ENCODE measurements at places on chromosomes 3 and 15. TPM values are rescaled to one million over a fixed set of nuclear protein-coding genes. Genes with fewer than 3 reads are reported as not detected.

Gene KCNMB3
- 0.59 TPM for polyA plus RNA-seq

DNA sequence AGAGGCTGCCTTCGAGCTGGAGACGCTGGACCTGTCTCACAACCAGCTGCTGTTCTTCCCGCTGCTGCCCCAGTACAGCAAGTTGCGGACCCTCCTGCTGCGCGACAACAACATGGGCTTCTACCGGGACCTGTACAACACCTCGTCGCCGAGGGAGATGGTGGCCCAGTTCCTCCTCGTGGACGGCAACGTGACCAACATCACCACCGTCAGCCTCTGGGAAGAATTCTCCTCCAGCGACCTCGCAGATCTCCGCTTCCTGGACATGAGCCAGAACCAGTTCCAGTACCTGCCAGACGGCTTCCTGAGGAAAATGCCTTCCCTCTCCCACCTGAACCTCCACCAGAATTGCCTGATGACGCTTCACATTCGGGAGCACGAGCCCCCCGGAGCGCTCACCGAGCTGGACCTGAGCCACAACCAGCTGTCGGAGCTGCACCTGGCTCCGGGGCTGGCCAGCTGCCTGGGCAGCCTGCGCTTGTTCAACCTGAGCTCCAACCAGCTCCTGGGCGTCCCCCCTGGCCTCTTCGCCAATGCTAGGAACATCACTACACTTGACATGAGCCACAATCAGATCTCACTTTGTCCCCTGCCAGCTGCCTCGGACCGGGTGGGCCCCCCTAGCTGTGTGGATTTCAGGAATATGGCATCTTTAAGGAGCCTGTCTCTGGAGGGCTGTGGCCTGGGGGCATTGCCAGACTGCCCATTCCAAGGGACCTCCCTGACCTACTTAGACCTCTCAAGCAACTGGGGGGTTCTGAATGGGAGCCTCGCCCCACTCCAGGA is 21.1 kb downstream of the NRROS start:
- H3K4me1 ChIP-seq = peaks cover 4% of the 10 kb centered on the region
- no peak overlapping the region for H3K4me3 ChIP-seq
- no peak for DNase-seq
- peaks cover 3% of the 10 kb centered on the region for H3K27me3 ChIP-seq
- no peaks in the 10 kb centered on the region for H3K36me3 ChIP-seq
- H3K27ac ChIP-seq = no peak overlapping the region

- no peaks in the 10 kb centered on the region for H3K36me3 ChIP-seq
- H3K4me1 ChIP-seq = no peaks in the 10 kb centered on the region
- no peak for DNase-seq
- H3K27me3 ChIP-seq = peaks cover 8% of the 10 kb centered on the region
- no peak overlapping the region for H3K27ac ChIP-seq
Measured at GRCh38 chr3:158846803-158847451, 45.1 kb downstream of the MFSD1 start.

DNA sequence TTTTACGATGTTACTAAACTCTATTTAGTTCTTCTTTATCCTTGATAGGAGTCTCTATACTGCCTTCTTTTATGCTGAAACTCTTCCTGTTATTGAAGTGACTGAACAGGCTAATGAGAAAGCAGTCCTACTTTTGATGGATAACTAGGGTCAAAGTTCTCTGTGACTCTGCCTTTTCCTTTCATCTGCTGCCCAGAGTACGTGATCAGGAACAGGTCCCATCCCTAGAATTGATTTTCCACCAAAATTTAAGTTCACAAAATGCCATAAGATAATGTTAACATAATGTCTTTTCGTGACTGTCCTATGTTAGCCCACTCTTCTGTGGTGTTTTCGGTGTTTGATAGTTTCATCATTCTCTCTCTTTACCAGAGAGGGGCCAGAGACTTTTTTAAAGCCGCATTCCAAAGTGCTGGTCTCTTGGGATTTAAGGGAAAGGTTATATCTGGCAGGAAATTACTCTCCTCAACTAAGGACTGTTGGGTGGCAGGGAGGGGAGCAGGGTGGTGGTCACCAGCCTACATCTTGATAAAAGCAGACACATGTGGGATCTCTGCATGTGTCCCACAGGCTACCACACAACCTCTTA is 50.3 kb upstream of the PLXND1 start:
- no peak for DNase-seq
- H3K36me3 ChIP-seq = no peaks in the 10 kb centered on the region
- H3K27me3 ChIP-seq = no peaks in the 10 kb centered on the region
- H3K4me3 ChIP-seq = no peak overlapping the region
- peaks cover 29% of the 10 kb centered on the region for H3K4me1 ChIP-seq

Gene SEMA4B
- polyA plus RNA-seq = 27.5 TPM

- H3K27me3 ChIP-seq = no peaks in the 10 kb centered on the region
- DNase-seq = peak; percentile 23
- no peak overlapping the region for H3K4me3 ChIP-seq
- H3K27ac ChIP-seq = no peak overlapping the region
- H3K4me1 ChIP-seq = no peaks in the 10 kb centered on the region
Measured at GRCh38 chr3:147189016-147189415, 217.3 kb downstream of the ZIC4 start.

DNA sequence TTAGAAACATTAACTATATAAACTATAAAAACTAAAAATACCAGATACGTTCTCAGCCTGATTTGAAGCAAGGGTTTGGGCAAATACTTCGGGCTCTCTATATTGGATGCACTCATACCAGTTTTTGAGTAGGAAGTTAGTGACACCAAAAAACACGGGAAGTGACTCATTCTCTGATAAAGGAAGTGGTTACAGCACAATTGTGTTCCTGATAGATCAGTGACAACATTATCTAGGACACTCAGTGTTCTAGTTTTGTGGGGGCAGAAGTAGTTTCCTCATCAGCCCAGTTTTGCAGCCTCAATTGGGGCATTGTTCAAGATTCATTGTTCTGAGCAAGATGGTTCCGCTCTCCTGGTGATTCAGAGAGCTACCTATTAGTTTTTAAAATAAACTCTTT is 469.6 kb upstream of the DPPA4 start:
- peaks cover 3% of the 10 kb centered on the region for H3K4me1 ChIP-seq
- no peaks in the 10 kb centered on the region for H3K36me3 ChIP-seq
- H3K27ac ChIP-seq = no peak overlapping the region
- peak; percentile 56 for DNase-seq
- H3K4me3 ChIP-seq = no peak overlapping the region
- H3K27me3 ChIP-seq = no peaks in the 10 kb centered on the region

DNA sequence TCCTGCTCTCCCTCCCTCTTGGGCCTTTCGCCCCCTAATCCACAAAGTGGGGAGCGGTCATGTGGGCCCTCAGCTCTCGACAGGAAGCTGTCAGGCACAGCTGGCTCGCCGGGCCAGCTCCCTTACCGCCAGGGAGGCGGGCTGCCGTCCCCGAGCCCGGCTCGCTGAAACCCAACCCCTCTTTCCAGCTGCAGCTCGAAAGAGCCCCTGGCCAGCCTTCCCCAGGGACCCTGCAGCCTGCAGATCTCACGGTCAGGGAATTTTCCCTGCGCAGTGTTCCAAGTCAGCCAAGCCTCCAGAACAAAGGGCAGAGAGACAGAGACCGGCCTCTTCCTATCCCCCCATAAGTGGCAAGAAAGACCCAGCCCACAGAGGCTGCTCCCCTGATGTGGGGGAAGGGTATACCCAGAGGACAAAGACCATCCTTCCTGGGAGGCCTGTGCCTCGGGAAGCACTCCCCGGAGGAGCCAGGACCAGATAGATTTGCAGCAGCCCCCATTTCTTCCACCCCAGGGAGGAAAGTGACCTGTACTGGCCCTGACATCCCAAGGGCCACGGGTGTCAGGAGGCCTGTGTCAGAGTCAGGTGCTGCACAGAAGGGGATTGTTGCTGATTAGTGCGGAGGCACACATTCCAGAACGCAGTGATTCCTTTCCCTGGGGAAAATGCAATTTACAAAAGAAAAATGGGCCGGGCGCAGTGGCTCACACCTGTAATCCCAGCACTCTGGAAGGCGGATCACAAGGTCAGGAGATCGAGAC is 32.6 kb downstream of the MAGEF1 start:
- no peak overlapping the region for H3K4me3 ChIP-seq
- no peaks in the 10 kb centered on the region for H3K36me3 ChIP-seq
- H3K27me3 ChIP-seq = peaks cover 40% of the 10 kb centered on the region
- no peak for DNase-seq
- peaks cover 4% of the 10 kb centered on the region for H3K4me1 ChIP-seq

- H3K4me1 ChIP-seq = no peaks in the 10 kb centered on the region
- DNase-seq = no peak
- H3K4me3 ChIP-seq = no peak overlapping the region
Measured at GRCh38 chr15:95494971-95495541, 835.4 kb upstream of the NR2F2 start.
